ENCODE measurements at places on chromosomes 2 and 18.

DNA sequence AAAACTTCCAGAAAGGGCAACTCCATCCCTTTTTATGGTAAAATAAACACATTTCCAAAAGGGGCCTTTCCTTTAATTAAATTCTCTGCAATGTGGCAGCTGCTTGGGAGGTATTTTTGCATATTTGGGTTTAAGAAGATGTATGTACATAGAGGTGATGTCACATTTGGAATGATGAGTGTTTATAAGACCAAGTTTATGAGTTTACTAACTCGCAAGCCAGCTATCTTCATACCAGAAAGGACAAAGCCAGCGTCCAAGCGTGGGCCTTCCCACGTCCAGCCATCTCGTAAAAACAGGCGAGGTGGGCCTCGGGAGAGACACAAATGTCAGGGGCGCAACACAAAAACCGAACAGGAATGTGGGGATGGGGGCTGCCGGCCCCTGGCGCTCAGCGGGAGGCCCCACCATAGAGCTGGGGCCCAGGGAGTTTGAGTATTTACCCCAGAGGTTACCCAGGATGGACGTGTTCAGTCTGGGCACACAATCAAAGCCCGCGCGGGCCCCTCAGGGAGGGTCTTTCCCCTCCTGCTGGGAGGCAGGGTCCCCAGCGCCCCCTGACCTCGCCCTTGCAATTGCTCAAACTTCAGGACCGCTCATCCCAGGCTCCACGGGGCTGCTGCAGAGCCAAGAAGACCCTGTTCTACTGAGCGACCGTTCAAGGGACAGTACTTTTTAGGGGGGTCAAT is 137.3 kb downstream of the TWIST2 start:
- DNase-seq, result no peak

- no peak for DNase-seq
Observed at GRCh38 chr2:16882706-16883105, 217.1 kb upstream of the CYRIA start.

GRCh38 chr2:19846030-19846429 is 55.8 kb downstream of the TTC32 start:
- DNase-seq, result no peak

GRCh38 chr2:108980076-108980475 is 8.9 kb downstream of the EDAR start:
- no peak for DNase-seq

DNA sequence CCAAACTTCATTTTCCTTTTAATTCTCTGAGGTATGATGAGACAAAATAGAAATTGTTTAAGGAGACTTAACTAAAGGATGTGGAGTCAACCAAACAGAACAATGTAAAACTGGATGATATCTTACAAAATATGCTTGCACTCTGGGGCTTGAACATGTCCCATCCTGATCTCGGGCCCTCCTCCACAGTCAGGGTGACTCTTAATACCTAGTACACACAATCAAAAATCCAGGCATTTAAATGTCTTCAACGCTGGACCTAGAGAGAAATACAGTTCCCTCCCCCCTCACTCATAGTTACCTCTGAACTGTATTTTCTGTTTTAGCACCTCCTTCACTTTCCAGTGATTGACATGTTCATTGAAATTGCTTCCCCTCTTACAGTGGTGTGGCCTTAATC is 36.9 kb upstream of the SERPINB2 start:
- DNase-seq, result no peak

DNA sequence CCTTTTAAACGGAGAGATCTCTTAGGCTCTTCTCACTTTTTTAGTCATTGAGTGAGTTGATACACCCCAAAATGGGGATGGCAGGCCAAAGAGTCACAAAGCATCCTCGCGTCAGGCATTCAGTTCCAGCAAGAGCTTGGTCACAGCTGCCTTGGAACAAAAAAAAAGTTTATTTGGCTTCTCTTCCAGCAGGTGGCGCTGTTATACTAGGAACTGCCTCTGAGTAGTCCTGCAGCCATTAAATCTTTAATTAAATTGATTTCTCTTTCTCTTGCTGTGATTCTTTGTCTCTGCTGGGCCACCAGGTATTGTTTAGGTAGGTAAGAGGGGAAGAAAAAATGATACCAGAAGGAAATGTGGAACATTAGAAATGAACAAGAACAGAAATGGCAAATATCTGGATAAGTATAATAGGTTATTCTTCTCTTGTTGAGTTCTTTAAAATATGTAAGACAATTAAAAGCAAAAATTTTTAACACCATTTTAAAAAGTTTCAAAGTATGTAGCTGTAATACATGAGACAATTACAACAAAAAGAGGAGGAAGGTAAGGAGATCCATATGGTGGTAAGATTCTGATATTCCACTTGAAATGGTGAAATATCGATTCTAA is 175.1 kb downstream of the GALNT1 start:
- DNase-seq, result peak; percentile 27

DNA sequence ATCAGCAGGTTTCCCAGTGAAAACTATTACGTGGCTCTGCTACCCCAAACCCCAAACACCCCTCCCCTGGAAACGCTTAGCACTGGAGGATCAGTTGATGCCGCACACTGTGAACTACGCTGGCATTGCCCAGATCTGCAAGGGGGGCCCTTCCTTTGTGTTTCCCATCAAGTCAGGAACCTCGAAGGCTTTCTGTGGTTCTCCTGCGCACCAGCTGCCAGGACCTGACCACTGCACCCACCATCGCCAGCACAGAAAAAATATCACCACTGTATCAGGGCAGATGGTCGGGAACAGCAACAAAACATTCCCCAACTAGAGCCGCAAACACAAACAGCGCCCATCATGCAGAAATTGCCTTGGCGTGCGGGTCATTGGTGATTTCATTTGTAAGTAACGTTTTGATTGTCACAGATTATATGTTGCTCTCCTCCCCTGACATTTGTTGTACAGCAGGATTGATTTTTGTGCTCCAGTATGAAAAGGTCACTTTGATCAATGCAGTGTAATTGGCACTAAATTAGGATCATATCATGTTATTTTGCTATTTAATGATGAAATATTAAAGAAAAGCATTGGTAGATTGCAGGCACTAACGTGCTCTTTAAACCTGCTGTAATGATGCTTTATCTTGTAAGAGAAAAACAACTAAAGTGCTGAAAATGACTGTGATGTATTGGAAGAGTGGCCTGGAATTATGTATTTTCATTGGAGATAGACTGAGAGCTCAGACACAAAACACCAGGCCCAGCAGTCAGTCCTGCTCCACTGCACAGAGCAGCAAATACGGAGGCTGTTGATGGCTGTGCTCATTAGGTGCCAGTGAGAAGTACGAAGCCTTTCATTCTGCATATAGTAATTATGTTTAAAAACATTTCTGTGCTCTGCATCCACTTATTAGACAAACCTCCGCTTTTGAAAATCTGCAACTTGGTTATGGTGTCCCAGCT is 833.2 kb upstream of the SALL3 start:
- DNase-seq, result no peak

- DNase-seq, result no peak
Observed at GRCh38 chr2:100748673-100749072, 71.3 kb upstream of the NPAS2 start.

DNA sequence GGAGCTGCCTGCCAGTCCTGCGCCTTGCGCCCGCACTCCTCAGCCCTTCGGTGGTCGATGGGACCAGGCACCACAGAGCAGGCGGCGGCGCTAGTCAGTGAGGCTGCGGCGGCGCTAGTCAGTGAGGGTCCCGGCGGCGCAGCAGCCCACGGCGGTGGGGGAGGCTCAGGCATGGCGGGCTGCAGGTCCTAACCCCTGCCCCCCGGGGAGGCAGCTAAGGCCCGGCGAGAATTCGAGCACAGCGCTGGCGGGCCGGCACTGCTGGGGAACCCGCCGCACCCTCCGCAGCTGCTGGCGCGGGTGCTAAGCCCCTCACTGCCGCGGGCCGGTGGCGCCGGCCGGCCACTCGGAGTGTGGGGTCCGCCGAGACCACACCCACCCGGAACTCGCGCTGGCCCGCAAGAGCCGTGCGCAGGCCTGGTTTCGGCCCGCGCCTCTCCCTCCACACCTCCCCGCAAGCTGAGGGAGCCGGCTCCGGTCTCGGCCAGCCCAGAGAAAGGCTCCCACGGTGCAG is 867.4 kb downstream of the DSC3 start:
- no peak for DNase-seq

- DNase-seq, result no peak
Observed at GRCh38 chr2:128196471-128196931, 105.5 kb downstream of the UGGT1 start.

DNA sequence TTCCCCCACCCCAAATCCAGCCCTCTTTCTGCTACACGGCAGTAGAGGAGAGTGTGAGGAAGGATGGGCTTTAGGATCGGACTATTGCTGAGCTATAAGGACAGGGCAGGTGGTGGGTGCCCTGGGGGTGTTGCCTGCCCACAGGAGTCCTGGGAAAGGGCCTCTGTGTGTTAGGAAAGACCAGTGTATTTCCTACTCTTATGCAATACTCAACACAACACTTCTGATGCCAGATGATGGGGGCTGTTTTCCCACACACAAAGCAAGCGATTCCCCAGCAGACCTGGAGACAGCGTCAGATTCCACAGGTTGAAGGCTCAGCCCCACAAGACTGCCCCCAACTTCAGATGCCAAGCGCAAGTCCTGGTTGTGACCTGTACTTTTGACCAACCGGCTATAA is 91.0 kb upstream of the LCLAT1 start:
- DNase-seq, result no peak

GRCh38 chr2:172430678-172431077 is 3.3 kb downstream of the ITGA6 start:
- no peak for DNase-seq

GRCh38 chr2:166944909-166945308 is 56.6 kb downstream of the XIRP2 start:
- DNase-seq, result no peak

DNA sequence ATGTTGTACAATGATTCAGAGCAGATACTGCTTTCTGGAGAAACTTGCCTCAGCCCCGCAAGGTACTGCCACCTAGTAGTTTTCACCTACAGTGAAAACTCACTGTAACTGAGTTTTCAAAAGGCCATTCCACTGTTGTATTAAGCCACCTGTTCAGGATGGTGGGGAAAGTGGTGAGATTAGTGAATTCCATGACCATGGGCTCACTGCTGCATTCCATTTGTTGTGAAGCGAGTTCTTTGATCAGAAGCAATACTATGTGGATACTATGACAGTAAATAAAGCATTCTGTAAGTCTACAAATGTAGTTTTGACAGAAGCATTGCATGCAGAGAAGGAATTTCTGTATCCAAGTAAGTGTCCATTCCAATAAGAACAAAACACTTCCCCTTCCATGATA is 113.6 kb downstream of the LAMA3 start:
- DNase-seq, result no peak

DNA sequence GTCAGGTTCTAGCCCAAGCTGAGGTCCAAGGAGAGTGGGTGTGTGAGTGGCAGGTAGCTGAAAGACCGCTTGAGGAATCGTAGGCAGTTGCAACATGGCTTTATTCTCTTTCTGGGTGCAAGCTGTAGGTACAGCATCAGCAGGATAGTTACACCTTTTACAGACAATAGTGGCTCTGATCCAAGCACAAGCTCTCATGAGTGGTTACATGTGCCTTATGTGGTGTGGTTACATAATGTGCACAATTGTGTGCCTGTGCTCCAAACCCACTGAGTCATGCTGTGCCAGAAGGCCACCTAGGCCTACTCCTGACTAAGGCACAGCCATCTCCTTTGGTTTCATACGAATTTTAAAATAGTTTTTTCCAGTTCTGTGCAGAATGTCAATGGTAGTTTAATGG is 227.6 kb downstream of the SATB2 start:
- no peak for DNase-seq

GRCh38 chr18:48851599-48851960 is 99.2 kb downstream of the SMAD7 start:
- DNase-seq, result no peak

- DNase-seq, result no peak
Observed at GRCh38 chr2:61762292-61762691, 91.6 kb downstream of the FAM161A start.

- no peak for DNase-seq
Observed at GRCh38 chr2:150424406-150424805, 63.1 kb downstream of the RND3 start.

DNA sequence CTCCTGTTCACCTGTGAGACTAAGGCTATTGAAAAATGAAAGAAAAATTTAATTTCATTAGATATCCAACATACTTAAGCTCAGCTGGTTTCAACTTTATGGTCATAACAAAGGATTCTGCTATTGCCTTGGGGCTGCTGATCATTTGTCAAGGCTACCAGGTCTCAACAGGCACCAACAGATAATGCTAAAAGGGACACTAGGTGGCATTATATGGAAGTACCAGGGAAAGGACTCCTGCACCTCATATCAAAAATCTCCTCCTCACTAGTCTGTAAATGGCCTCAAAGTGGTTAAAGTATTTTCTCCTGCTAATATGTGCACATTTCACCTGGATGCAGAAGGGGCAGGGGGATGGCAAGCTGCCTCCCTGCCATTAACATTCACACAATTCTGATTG is 167.9 kb upstream of the REG3A start:
- DNase-seq, result no peak

DNA sequence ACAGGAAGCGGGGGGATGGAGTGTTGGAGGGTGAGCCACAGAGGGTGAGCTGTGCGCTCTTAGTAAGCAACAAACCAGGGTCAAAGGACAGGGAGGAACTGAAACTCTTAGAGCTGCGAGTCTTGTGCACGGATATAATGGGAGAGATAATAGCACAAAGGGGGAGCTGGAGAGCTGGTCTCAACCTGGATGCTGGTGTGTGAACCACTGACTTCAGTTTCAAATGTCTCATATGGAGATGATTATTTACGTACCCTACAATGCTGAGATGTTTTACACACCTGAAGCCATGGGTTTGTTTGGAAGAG is 35.9 kb downstream of the PTGR3 start:
- no peak for DNase-seq

- DNase-seq, result no peak
Observed at GRCh38 chr18:2114765-2115164, 456.5 kb downstream of the METTL4 start.

GRCh38 chr2:96547203-96547641 is 10.7 kb downstream of the ARID5A start:
- DNase-seq, result no peak

Measured in HFF-Myc (cell line).